ENCODE measurements at places on chromosomes 2 and 18.

DNA sequence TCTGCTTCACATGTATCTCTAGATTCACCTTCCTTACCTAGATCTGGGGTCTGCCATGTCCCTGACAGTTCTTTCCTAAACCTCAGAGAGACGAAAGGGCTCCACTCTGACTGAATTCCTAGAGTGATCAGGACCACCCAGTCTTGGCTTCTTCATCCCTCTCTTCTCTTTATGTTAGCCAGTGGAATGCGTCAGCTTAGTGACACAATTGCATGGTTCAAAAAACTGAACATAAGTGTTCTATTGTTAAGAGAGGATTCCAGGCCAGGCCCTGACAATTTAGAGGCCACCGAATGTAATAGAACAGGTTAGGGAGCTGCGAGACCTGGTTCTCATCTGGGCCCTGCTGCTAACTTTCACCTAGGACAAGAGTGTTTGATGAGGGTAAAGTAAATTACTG is 10.0 kb downstream of the PRELID3A start:
- no peaks in the 10 kb centered on the region for H3K27me3 ChIP-seq
- H3K4me1 ChIP-seq = peaks cover 18% of the 10 kb centered on the region
- no peak overlapping the region for H3K27ac ChIP-seq
- H3K4me3 ChIP-seq = no peak overlapping the region
- DNase-seq = no peak

GRCh38 chr18:607930-608329 is 11.1 kb downstream of the CLUL1 start:
- H3K27me3 ChIP-seq = no peaks in the 10 kb centered on the region
- no peak for DNase-seq
- H3K4me3 ChIP-seq = no peak overlapping the region
- H3K27ac ChIP-seq = no peak overlapping the region
- no peaks in the 10 kb centered on the region for H3K36me3 ChIP-seq
- no peaks in the 10 kb centered on the region for H3K4me1 ChIP-seq

- peaks cover 8% of the 10 kb centered on the region for H3K4me1 ChIP-seq
- H3K27ac ChIP-seq = no peak overlapping the region
- H3K36me3 ChIP-seq = no peaks in the 10 kb centered on the region
Measured at GRCh38 chr2:23132000-23132399, 253.0 kb upstream of the KLHL29 start.

- H3K4me3 ChIP-seq = no peak overlapping the region
- no peaks in the 10 kb centered on the region for H3K4me1 ChIP-seq
- no peaks in the 10 kb centered on the region for H3K27me3 ChIP-seq
- no peak for DNase-seq
- H3K36me3 ChIP-seq = no peaks in the 10 kb centered on the region
Measured at GRCh38 chr2:163231666-163232065, 393.1 kb upstream of the KCNH7 start.

DNA sequence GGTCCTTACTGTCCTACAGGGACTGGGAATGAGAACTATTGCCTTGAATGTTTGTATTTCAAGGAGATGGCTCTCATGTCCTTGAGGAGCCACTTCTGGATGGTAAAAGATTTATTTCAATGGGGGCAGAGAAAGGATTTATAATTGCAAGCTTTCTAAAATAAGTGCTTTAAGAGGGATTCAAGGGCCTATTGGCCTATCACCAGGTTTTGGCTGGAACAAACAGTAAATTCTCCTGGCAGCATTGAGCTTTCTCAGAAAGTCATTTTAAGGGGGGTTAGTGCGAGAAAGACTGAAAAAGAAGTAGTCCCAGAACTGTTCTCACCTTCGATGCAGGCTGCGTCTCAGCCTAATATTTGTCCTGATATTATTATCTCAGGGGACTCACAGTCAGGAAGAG is 29.8 kb downstream of the DPP10 start:
- H3K4me3 ChIP-seq = no peak overlapping the region
- H3K36me3 ChIP-seq = no peaks in the 10 kb centered on the region

DNA sequence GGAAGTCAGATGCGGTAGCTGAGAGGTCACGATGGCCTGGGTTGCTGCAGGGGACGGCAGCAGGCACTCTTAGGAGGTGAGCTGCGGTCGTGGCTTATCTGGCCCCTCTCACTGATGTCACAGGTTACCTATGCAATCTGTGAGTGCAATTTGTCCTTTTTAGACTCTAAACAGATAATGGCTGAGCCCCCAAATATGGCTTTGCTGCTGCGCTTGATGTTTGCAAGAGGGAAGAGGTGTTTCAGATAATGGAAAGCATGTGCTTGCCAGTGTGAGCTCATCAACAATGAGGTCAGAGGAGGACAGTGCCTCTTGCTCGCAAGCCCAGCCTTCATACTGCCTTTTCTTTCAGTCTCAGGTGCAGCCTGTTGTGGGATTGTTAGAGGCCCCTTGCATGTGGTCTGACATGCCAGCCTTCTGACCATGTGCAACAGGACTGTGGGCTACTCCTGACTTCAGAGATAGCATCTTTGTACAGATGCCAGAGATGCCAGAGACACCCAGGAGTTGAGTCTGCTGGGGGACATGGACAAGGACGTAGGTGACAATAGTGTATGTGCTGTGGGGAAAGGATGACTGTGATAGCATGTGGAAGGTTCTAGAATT is 151.3 kb downstream of the TANC1 start:
- no peaks in the 10 kb centered on the region for H3K36me3 ChIP-seq
- H3K27me3 ChIP-seq = no peaks in the 10 kb centered on the region
- H3K4me1 ChIP-seq = peaks cover 15% of the 10 kb centered on the region
- H3K4me3 ChIP-seq = no peak overlapping the region
- no peak for DNase-seq

- H3K27ac ChIP-seq = no peak overlapping the region
- H3K4me1 ChIP-seq = no peaks in the 10 kb centered on the region
- DNase-seq = no peak
- H3K4me3 ChIP-seq = no peak overlapping the region
Measured at GRCh38 chr2:181304011-181304844, 153.0 kb upstream of the ITGA4 start.

GRCh38 chr2:14903709-14904374 is 271.3 kb downstream of the LRATD1 start:
- H3K27me3 ChIP-seq = no peaks in the 10 kb centered on the region
- DNase-seq = peak; percentile 48
- H3K4me1 ChIP-seq = no peaks in the 10 kb centered on the region
- no peak overlapping the region for H3K4me3 ChIP-seq
- no peaks in the 10 kb centered on the region for H3K36me3 ChIP-seq

DNA sequence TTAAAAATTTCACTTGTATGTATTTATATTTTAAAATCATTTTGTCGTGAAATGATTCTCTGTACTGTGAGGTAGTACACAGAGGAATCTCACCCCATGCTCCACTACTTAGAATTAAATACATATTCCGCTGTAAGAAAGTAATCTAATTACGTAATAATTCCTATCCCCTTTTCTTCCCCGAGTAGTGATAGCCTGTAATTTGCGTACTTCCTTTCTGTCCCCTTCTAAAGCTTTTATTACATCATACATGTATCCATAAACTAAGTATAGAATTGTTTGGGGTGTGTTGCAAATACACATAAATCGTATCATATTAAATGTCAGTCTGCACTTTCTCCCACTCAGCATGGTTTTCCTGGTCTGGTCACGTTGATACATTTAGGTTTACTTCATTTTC is 12.4 kb upstream of the CHCHD5 start:
- no peaks in the 10 kb centered on the region for H3K4me1 ChIP-seq
- H3K27me3 ChIP-seq = no peaks in the 10 kb centered on the region
- peaks cover 5% of the 10 kb centered on the region for H3K36me3 ChIP-seq
- no peak overlapping the region for H3K4me3 ChIP-seq
- no peak overlapping the region for H3K27ac ChIP-seq
- DNase-seq = no peak

DNA sequence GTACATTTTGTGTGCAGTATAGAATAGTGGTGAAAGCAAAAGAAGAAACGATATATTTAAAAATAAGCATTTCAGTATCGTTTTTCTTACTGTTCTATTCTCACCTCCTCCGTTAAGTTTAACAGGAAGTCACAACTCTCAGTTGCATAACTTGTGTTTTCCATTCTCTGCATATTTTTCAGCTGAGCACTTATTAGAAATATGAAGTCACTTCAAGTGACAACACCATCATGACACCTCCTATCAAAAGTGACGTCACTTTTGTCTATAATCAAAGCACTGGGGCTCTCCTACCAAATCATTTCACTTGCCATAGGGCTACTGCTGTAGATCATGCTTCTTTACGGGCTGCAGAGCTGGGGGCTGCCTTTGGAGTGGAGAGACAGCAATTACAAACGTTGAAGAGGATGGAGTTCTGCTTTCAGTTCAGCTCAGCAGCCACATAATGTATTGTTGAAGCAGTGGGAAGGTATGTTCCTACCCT is 36.3 kb downstream of the STAT4 start:
- H3K4me1 ChIP-seq = no peaks in the 10 kb centered on the region
- no peak for DNase-seq
- H3K4me3 ChIP-seq = no peak overlapping the region
- peaks cover 4% of the 10 kb centered on the region for H3K27me3 ChIP-seq
- H3K27ac ChIP-seq = no peak overlapping the region
- H3K36me3 ChIP-seq = no peaks in the 10 kb centered on the region

GRCh38 chr18:13522861-13523660 is 203.3 kb downstream of the FAM210A start:
- H3K36me3 ChIP-seq = no peaks in the 10 kb centered on the region
- H3K4me3 ChIP-seq = no peak overlapping the region
- no peak overlapping the region for H3K27ac ChIP-seq
- no peaks in the 10 kb centered on the region for H3K27me3 ChIP-seq
- H3K4me1 ChIP-seq = no peaks in the 10 kb centered on the region
- DNase-seq = no peak
